Mesenteric fat pad (tissue), 1 donor: ENCODE measurements at places on chromosomes 13 and 19.

DNA sequence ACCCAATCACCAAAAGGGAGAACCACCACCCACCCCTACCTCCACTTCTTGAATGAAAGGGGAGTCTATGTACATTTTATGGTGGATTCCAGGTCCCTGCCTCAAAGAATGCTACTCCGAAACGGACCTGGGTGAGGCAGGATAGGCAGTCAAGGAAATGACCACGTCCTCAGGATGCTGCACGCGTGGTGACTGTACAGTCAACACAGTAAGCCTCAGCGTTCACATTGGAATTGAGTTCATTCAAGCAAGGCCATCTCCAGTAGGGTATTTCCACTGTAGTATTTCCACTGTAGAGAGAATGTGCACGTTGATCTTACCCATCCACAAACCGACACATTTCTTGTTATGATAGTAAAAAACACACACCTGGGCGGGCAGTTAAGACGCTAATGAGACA lies 16.9 kb downstream of the ZSCAN5C start:
- peak; percentile 33 for DNase-seq

- no peak for DNase-seq
Measured at GRCh38 chr13:103272770-103273169, 206.6 kb upstream of the SLC10A2 start.

- DNase-seq = no peak
Measured at GRCh38 chr13:53907891-53908290, 879.3 kb downstream of the OLFM4 start.

GRCh38 chr19:15641901-15642491 lies 1.3 kb downstream of the CYP4F3 start:
- DNase-seq = no peak

GRCh38 chr13:22427066-22427465 lies 753.7 kb upstream of the SGCG start:
- no peak for DNase-seq

GRCh38 chr19:41928221-41928683 lies at the start of gene ERFL:
Gene ERFL, minus strand, starts transcription at chr19:41928449. Its CDS starts 15,530 bp downstream, at chr19:41912919.
- DNase-seq = no peak

DNA sequence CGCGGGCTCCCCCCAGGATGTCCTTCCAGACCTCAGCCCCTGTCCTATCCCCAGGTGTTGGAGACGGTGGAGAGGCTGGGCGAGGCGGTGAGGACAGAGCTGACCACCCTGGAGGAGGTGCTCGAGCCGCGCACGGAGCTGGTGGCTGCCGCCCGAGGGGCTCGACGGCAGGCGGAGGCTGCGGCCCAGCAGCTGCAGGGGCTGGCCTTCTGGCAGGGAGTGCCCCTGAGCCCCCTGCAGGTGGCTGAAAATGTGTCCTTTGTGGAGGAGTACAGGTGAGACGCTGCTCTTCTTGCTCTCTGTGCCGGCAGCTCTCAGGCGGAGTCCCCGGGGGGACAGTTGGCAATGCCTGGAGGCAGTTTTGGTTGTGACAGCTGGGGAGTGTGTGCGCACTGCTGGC lies 6.9 kb downstream of the TTYH1 start:
- DNase-seq = no peak

DNA sequence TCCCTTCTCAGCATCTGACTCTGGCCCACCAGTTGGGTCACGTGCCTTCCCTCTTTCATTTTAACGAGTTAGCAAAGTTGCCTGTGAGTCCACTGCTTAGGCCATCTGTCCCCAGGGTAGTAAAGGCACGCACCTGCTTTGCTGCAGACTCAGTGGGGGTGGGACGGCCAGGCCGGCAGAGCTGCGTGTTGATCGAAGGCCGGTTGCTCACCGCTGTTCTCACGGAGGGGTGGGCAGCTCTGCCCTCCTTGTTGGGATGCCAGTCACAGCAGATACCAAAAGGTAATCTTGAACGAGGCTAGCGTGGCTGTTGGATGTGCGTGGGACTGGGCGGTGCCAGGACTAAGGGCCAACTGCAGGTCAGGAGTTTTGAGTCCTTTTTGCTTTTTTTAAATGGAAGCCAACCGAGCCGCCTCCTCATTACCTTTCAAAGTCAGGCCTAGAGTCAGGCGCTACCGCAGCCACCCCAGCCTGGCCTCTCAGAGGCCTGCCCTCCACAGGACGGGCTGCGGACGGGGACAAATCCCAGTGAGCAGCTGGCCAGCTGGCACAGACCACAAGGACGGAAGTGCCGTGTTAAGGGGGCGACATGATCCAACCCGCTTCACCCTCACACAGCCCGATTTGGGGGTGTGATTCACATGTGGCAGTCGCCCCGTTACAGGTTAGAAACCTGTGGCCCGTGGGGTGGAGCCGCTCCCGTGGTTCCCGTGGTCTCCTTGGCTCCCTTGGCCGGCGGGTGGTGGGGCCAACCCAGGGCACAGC lies 20.6 kb downstream of the ADPRHL1 start:
- no peak for DNase-seq

GRCh38 chr19:11535792-11536595 lies 2.7 kb upstream of the CNN1 start:
- peak; percentile 96 for DNase-seq

GRCh38 chr19:50242581-50242980 lies 39.2 kb downstream of the MYH14 start:
- no peak for DNase-seq

- DNase-seq = no peak
Measured at GRCh38 chr13:40518481-40518882, 148.0 kb downstream of the FOXO1 start.

- no peak for DNase-seq
Measured at GRCh38 chr19:56101746-56102535, 19.2 kb downstream of the ZNF787 start.

DNA sequence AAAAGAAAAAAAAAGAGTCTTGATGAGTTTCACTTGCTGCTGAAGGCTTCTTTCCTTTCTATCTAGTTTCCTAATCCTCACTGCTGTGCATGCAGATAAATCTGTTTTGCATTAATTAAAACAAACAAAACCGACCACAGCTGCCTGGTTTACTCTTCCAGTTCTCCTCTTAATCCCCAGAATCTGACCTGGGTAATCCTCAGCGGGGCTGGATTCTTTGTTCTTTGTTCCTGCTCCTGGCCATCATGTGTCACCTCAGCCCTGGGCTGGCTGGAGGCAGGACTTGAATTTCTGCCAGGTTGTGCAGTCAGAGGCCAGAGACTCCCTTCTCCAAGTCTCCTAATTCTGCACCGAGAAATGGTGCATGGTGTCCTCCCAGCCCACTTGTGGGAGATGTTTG lies 52.2 kb upstream of the CYP4F8 start:
- DNase-seq = no peak

DNA sequence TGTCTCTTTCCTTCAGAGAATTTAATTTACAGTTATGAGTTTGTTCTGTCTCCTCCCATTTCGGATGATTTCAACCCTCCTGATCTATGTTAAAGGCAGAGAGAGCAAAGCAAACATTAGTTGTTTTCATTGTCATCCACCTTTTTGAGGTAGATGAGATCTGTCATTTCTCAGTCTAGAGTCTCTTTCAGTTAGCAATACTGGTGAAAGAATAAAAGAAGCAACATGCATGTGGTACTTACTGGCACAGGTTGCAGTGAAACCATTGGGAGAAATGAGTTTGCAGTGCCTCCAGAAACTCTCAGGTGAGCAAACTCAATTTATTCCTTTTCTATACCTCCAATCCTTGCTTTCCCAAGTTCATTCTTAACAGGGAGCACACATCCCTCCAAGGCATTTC lies 99.4 kb downstream of the RBM26 start:
- DNase-seq = no peak
